Stimulated activated CD4-positive, alpha-beta T cell treated with anti-CD3 and anti-CD28 coated beads, TNF-alpha, amount 100 ng/mL, for 4 hours (primary cell): ENCODE measurements at places on chromosomes 7 and 10.

- no peak for DNase-seq
These were observed 108.4 kb upstream of the ZMIZ1 start for GRCh38 chr10:78960316-78960800.

DNA sequence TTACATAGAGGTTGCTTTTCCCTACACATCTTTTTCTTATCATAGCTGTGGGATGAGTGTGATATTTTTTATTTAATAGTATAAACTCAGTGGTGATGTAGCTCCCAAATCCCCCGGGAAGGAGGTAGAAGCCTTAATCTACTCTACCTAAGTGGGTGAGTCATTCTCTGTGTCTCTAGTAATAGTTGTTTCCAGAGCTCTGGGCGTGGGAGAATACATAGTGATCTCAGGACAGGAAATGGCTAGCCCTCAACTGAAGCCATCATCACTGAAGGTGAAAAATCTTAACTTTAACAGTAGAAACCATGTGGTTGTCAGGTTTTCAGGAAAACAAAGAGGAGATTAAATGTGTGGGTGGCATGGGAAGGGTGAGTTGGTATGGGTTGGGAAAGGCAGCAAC lies 278.4 kb downstream of the ANKRD30A start:
- DNase-seq: no peak

DNA sequence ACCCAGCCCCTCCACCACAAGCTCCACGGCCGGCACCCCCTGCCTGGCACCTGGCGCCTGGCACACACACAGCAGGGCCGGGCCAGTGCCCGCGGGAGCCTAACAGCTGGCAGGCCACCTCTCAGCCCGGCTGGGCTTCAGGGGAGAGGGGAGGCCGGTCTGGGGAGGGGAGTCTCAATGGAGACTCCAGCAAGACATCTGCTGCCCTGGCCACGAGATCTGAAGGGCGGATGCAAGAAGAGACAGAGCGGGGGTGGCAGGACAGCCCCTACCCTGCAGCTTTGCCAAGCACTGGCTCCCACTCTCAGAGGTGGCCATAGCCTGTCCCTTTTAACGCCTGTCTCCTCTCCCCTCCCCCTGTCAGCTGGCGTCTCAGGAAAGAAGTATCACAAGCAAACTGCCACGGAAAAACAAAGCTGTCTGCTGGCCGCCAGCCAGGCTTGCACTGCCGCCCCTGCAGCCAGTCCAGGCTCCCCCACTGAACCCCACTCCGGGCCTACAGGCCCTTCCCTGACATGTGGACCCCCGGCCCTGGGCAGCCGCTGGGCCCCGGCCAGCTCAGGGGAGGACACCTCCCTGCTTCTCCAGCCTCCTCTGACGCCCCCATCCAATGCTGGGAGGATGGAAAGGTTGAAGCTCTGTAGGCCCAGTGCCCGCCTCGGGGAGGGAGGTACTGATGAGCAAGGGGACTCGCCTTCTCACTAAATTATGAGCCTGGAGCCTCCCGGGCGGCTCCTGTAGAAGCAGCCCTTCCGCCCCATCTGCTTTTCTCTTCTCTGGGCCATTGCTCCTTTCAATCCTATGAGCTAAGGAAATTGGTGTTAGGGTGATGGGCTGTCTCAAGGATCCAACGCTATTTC lies 178.4 kb downstream of the ARHGAP12 start:
- no peak for DNase-seq

DNA sequence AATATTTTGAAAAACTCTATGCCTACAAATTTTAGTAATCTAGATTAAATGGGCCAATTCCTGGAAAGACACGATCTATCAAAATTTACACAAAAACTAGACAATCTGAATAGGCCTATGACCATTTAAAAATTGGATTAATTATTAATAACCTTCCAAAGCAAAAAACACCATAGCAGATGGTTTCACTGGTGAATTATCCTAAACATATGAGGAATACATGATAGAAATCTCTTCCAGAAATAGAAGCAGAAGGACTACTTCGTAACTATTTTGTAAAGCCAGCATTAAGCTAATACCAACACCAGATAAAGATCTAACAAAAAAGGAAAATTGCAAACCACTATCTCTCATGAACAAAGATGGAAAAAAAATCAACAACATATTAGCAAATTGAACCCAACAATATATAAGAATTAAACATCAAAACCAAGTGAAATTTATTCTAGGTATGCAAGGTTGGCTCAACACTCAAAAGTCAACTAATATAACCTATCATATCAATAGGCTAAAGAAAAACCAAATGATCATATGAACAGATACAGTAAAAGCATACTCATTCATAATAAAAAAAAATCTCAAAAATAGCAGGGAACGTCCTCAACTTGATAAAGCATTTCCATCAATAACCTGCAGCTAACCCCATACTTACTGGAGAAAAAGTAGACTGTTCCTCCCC lies 16.3 kb downstream of the WASL start:
- no peak for DNase-seq

- DNase-seq: no peak
These were observed 47.1 kb upstream of the DYNC1I1 start for GRCh38 chr7:95725205-95725604.

GRCh38 chr10:126421756-126422256 lies 33.5 kb upstream of the ADAM12 start:
- no peak for DNase-seq

GRCh38 chr7:55367283-55367840 lies 2.2 kb downstream of the LANCL2 start:
- DNase-seq: no peak

DNA sequence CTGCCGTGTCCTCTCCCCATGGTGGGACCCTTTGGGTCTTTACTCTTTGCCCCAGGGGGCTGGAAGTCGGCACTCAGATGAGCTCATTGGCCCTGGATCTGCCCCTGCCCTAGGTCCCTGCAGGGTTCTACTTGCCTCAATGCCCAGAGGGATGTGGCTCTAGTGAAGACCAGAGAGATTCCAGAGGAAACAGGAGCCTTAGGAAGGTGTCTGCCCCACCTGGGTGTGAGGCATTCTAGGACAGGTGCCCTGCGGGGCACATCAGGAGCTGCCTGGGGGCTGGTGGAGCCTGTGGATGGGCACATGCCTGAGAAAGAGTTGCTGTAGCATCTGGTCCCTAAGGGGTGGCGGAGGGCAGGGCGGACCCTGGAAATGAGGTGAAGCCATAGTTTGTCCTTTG lies 128.6 kb downstream of the ADCY1 start:
- DNase-seq: no peak

DNA sequence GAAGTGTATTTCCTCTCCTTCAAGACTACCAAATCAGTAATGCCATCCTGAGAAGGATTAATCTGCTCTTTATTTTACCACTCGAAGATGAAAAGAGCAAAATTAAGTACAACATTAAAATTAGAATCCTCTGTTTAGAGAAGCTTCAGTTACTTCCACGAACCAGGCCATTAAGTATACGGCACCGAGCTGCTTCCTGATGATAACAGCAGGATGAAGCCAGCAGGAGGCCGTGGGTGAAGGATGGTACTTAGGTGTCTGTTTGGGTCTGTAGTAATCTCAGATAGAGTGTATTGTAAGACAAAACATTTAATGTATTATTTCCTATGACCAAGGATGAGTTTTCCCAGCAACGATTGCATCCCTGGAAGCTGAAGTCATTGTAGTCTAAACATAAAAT lies 362.8 kb downstream of the SFMBT2 start:
- DNase-seq: no peak

- DNase-seq: peak; percentile 38
These were observed 17.6 kb downstream of the ANXA11 start for GRCh38 chr10:80187465-80188409.

DNA sequence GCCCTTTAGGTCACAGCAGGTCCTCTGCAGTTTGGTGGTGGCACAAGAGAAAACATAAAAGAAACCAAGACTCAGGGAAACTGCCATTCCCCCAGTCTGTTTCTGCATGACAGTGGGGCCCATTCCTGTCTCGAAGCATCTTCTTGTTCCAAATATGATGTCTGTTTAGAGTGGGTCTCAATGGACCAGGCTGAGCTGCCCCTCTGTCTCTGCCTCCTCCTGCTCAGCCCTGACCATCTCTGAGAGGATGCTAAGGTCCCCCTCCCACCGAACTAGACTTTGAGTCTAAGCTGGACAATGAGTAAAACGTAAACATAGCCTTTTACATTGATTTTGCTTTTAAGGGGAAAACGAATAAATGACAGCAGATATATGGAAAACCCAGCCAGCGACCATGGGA lies 40.4 kb downstream of the CLEC2L start:
- no peak for DNase-seq

- DNase-seq: no peak
These were observed 56.5 kb upstream of the CTBP2 start for GRCh38 chr10:125216861-125217260.

- DNase-seq: no peak
These were observed 435.6 kb downstream of the CCSER2 start for GRCh38 chr10:84763965-84764364.

- no peak for DNase-seq
These were observed 86.1 kb upstream of the NPY start for GRCh38 chr7:24197852-24198251.

GRCh38 chr10:126156012-126156411 lies 232.3 kb downstream of the ADAM12 start:
- no peak for DNase-seq

DNA sequence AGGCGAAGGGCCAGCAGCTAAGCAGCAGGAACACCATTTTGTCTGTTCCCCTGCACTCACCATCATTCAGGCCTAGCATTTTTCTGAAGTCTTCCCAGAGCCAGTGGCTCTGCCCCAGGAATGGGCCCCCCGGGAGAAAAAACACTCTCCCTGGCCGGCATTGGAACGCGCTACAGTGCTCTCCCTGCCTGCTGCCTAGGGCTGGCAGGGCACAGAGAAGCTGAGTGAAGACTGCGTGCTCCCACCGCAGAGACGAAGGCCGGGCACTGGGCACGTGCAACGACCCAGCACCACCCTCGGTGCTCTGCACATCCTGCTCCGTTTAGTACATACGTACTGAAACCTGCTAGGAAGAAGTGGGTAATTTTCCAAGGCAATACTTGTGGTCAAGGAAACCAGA lies 34.4 kb downstream of the HSPA12A start:
- no peak for DNase-seq

DNA sequence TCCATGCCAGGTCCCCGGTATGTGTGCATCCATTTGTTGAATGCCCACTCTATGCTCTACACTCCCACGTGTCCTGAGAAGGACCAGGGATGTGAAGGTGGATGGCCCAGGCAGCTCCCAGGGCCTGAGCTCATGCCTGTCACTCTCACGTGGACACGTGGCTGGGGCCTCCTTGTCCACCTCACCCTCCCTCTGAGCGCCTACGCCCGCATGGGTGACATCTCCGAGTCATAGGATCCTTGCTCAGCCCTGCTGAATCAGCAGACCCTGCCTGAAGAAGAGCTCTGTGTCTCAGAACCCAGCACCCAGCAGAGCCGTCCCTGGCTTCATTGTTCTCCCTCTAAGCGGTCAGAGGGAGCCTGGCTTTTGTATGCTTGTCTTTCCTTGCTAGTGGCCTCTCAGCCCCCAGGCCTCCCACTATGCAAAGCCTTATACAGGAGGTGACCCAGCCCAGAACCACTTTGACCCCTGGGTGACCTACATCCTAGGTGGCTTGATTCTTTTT lies 107.9 kb upstream of the PPIF start:
- DNase-seq: no peak

GRCh38 chr10:123429706-123430221 lies 236.4 kb upstream of the GPR26 start:
- DNase-seq: no peak

DNA sequence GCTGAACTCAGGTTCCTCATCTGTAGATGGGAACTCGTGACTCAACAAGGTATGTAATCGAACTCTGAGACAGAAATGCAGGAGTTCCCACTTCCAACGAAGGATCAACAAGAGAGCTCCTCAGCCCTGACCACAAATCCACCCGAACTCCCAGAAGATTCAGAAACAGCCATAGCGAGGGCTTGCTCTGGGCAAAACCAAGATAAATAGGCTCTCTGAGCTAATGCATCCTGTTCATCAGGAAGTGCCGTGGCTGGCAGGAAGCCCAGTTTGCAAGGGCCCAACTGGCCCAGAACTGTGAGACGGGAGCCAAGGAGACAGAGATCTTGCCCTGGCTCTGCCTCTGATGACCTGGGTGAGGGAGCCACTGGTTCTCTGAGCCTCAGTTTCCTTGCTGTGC lies 141.7 kb upstream of the PFKP start:
- DNase-seq: no peak

DNA sequence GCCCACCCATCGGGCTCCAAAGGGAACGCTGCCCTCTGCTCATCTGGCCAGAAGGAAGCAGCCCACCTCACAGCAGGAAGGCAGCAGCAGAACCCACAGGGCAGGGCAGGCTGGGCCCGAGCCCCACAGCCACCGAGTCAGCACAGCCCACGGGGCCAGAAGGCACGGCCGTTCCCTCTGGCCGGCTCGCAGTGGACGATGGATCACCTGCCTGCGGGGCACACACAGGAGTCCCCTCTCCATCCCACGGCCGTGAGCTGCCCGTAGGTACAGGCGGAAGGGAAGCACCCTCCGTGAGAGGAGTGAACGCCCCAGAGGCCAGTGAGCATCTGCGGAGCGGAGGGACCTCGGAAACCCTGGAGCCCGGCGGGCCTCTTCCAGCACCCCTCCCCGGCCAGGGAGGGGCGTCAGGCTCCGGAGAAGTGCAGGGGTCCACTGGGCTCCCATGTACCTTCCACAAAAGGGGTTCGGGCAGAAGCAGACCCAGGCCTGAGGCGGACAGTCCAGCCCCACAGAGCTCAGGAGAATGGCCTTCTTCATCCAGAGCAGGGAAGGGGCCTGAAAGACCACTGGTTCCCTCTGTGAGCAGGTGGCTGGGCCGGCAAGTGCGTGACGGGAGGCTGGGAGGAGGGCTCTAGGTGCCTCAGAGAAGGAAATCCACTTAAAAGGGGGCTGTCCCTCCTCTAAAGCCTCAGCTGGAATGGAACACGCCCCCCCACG lies 11.7 kb downstream of the NUDT1 start:
- DNase-seq: no peak

DNA sequence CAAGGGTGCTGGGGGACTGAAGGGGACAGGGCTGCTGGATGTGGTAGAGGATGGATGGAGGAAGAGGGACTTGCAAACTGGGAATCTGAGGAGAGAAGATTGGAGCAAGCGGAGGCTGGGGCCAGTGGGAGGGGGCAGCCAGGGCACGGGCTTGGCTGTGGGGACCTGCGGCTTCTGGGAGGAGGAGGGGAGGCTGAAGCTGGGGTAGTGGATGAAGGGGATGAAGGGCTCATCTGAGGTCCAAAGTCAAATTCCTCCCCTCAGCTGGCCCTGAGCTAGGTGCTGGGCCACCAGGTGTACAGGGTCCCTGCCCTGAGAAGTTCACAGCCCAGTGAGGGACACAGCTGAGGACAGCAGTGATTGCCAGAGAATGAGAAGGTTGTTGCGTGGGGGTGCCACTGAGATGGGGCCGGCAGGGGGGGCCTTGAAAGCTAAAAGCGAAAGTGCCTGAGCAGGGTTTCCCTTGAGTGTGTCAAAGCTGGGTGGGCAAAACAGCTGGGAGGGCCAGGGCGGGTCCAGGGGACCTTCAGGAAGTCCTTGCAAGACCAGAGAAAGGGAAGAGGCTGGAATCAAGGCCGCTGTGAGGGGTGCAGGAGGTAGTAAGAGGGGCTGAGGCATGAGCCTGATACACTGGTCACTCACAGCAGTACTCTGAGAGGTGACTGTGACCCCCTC lies 75.2 kb downstream of the MYL10 start:
- no peak for DNase-seq
